ENCODE measurements at places on chromosomes 7 and 10.

DNA sequence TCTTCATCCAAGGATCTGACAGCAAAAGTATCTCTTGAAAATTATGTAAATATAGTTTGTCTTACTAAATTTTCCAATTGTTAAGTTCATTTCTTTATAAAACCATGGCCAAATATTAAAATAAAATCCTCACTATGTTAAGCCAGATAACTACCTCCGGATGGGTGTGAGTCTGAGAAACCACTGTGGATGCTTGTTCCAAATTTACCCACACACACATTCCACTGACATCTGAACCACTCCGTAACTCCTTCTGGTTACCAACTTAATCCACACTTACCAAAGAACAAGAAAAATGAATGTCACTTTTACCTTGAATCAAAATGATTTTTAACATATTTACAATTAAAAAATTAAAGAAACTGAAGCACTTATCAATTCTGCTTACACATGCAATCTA is 19.7 kb downstream of the CYTH3 start:
- DNase-seq = no peak

GRCh38 chr10:95559896-95560277 is 1.3 kb downstream of the SORBS1 start:
- no peak for DNase-seq

GRCh38 chr7:2256306-2257045 is 14.4 kb downstream of the NUDT1 start:
- DNase-seq = no peak

DNA sequence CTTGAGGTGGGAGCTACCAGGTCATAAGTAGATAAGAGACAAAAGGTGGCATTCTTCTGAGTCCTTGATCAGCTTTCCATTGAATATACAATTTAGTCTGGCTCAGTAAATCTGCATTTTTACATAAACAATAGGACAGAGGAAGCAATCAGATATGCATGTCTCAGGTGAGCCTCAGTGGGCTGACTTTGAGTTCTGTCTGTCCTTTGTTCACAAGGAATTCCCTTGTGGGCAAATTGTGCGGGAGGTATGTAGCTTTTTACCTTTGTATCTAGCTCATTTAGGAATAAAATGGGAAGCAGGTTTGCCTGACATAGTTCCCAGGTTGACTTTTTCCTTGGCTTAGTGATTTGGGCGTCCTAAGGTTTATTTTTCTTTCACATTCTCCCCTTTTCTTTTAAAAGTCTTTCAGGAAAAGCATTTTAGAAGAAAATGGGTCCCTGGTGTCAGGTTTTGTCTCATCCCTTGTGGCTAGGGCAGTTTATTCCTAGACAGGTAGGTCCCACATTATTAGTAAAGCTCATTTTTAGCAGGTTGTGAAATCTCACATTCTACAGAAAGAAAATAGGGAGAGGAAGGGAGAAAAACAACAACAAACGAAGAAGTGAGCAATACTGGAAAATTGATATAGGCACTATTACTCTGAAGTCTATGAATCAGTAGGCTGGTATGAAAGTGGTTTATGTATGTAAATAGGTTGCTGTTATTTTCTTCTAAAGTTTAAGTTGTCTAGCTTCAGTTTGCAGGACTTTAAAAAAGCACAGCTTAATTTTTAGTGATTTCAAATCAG is 16.5 kb downstream of the SPAM1 start:
- no peak for DNase-seq

GRCh38 chr10:23999445-23999844 is 209.5 kb upstream of the KIAA1217 start:
- DNase-seq = no peak

DNA sequence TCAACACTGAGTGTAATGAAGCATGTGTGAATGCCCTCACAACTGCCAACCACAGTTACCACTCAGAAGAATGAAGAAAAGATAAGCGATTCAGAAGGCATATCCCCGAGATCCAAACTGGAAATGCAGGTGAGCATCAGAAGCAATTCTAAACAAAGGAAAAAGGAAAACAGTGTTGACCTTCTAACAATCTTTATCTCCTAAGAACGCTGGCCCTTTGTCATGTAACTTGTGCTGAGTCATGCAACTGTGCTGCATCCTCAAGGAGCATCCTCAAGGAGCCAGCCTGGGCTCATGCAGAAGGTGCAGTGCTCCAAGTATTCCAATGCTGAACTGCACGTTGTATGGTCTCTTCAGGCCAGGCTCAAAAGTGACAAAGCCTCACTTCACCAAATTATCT is 30.6 kb downstream of the SEC61G start:
- no peak for DNase-seq

GRCh38 chr7:17501441-17502212 is 203.2 kb downstream of the AHR start:
- DNase-seq = peak; percentile 75

- DNase-seq = no peak
These were observed 21.9 kb upstream of the ZNF862 start for GRCh38 chr7:149816267-149816751.

DNA sequence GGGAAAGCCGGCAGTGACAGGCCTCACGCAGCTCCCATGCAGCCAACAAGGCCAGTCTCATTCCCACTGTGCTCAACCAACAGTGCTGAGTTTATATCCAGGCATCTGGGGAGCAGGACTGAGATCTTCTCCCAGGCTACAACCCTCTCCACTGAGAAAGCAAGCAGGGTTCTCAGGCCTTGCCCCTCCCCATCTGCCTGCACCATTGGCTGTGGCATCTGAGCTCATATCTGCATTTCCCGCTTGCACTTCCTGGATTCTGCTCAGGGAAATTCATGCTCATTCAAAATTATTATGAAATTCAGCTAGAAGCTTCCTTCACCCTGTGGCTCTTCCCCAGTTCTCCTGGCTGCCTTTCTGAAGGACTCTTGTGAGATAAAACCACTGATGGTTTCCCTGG is 1029.0 kb downstream of the GRM8 start:
- DNase-seq = no peak

DNA sequence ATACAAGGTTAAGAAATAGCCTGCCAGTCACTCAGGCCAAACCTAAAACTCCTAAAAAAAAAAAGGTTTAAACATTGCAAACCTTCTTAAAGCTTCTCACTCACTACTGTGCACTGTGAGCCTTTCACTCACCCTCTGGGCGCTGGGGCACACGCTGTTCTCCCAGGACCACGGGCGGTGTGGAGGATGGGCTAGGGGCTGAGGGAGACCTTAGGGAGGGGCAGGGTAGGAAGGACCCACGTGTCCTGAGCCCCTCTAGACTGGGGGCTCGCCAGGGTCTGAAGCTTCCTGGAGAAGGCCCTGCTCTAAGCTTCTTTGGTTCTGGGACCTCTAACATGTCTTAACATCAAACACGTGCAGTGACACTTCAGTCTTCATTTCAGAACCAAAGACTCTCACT is 569.8 kb downstream of the DNAJB6 start:
- no peak for DNase-seq

GRCh38 chr7:40000734-40001315 is 50.8 kb downstream of the CDK13 start:
- no peak for DNase-seq

DNA sequence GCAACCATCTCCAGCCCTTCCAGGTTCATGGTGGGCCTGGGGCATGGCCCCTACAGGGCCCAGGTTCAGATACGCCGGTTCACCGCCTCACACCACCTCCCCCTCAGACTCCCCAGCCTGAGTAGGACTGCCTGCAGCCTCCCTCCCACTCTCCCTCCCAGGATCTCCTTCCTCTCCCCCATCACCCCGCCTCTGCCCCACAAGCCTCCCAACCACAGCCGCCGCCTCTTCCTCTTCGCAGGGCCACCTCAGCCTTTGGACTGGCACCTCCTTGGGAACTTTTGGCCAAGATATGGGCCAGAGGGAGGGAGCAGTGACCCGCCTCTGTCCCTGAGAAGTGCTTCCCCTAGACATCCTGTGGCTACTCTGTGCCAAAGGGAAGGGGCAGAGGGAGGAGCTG is 9.3 kb downstream of the KCNIP2 start:
- DNase-seq = no peak

GRCh38 chr7:50068850-50069551 is 24.0 kb downstream of the ZPBP start:
- DNase-seq = no peak

GRCh38 chr7:143145-143751 is 49.1 kb upstream of the FAM20C start:
- DNase-seq = no peak

GRCh38 chr7:71718563-71718962 is 586.6 kb downstream of the GALNT17 start:
- no peak for DNase-seq

DNA sequence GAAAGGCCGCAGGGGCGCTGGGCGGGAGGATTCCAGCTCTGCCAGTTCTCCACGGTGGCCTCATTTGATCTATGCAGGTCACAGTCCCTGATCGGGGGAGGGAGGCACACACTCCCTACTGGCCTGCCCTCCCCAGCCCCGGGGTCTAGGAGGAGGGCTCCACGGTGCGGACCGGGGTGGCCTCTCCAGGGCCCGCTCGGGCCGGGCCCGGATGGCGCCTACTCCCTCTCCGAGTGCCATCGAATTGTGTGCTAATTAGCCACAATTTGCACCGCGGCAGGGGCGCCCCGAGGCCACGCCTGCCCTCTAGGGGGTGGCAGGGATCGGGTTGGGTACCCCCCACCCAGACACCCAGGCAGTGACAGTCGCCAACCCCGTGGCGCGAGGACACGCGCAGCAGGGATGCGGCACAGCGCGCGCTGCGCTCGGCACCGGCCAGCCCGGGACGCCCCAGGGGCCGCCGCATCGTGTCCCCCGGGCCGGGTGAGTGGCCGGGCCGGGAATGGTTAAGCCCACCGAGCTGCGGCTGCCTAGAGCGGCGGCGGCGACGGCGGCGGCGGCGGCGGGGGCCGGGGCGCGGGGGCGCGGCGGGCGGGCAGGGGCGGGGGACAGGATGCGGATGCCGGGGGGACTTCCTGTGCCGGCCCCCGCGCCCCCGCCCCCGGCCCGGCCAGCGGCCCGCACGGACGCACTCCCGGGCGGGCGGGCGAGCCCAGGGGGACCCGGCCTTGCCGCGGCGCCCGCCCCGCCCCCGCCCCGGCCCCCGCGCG is at the start of gene ZNF853:
Gene ZNF853, plus strand, starts transcription at position 658 of the 770 bp plus-strand sequence. CDS start 565 bp downstream, outside the sequence.
- no peak for DNase-seq

DNA sequence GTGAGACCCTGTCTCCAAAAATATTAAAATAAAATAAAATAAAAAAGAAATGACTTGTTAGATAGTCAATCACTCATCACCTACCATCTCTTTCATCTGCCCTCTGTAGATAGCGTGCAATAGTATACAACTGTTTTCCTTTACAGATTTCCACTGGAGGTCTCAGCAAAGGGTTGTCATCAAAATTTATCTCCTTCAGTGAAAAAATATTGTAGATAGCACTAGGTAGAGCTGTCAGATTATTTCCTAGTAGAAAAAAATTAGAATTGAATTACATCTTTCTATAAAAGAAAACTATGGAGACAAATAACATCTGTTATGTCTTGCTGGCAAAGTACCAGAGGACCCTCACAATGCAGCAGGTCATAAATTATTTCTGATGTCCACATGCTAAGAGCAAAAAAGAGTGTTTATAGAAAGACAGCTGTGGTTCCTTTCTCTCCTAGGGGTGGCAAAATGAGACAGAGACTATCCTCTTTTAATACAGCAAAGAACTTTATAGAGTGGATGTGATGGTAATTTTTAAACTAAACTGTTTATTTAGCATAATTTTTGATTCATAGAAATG is 16.3 kb upstream of the CYP51A1 start:
- DNase-seq = no peak

DNA sequence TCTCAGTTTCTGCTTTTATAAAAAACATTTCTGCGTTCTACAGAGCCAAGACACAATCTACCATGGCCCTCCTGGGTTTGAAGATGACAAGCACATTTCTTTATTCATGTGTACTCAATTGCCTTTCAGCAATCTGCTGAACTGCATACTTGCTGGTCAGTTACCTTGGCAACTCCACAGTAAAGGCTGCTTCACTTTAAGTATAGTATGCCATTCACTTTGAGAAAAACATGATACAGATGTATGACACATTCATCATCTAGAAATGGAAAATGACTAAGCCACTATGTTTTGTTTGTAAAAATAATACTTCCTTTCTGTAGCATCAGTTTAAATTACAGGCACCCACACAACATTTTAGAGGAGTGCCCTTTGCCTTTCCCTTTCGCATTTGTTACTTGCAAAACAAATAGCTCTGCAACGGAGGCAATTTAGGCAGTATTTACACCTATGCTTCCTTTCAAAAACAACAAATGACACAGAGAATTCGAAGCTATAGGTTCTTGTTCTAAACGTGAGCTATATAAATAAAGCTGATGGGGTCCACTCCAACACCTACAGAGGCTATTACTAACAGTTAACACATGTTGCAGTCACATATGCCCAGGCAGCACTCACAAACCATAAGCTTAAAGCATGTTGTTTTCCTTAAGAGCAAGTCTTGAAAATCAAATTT is 23.5 kb downstream of the SGCE start:
- peak; percentile 51 for DNase-seq

- peak; percentile 9 for DNase-seq
These were observed 10.3 kb downstream of the CRHR2 start for GRCh38 chr7:30671793-30672465.

GRCh38 chr10:27540672-27541071 is 36.6 kb downstream of the RAB18 start:
- no peak for DNase-seq

DNA sequence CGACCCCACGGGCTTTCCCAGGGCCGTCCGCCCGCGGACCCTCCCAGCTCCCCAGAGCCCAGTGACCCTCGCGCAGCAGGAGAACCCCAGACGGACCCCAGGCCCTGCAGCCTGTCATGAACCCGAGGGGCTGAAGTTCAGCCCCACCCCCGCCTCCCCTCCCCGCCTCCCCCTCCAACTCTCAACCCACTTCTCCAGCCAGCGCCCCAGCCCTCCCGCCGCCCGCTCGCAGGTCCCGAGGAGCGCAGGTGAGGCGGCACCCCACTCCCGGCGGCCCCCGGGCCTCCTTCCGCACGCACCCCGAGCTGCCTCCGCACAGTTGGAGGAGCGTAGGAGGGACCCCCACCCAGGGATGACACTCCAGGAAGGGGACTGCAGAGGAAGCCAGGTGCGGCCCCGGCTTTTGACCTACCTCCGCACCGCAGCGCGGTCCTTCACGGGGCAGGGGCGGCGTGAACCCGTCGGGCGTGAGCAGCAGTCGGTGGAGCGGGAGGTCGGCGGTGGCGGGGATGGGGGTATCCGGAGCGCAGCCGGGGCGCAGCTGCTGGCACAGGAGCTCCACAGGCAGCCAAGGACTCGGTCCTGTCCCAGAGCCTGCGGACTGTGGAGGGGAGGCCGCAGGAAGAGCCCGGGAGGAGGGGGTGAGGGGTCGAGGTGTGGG is at the start of gene TMEM176A:
Gene TMEM176A, plus strand, starts transcription at position 189 of the 661 bp plus-strand sequence. CDS start 782 bp downstream, outside the sequence.
- no peak for DNase-seq

DNA sequence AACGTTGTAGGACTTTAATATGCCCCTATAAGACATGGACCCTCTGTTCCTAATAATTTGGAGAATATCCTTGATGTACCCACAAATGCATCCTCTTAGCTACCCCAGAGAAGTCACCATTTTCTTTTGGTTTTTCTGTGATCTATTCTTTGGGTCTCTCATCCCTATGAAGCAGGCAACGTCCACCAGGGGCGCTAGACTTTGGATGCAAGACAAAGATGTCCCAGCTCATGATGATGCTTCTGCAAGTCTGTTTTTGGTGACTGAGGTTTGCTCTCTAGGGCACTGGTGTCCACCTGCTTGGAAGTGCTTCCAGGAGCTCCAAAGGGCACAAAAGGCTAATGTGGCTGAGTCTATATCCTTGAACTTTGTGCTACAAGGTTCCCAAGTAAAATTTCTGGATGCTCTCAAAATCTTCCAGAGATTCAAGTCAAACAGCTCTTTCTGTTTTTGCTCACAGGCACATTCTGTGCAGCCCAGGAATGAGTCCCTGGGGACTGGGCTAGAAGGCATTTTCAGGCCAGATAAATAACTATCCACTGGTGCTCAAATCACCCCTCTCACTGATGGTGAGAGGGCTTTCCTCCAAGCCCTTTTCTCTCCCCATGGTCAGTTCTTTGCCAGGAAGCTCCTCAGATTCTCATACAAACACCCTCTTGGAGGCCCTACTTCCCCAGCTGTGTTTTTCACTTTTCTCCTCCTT is 166.4 kb downstream of the C7orf25 start:
- no peak for DNase-seq
